Ascending aorta (tissue), 2 donors: ENCODE measurements at places on chromosomes 7 and 10. TPM values are rescaled to one million over a fixed set of nuclear protein-coding genes. Genes with fewer than 3 reads are reported as not detected.

GRCh38 chr7:140349144-140349771 lies 49.1 kb downstream of the SLC37A3 start:
- no peak for DNase-seq

DNA sequence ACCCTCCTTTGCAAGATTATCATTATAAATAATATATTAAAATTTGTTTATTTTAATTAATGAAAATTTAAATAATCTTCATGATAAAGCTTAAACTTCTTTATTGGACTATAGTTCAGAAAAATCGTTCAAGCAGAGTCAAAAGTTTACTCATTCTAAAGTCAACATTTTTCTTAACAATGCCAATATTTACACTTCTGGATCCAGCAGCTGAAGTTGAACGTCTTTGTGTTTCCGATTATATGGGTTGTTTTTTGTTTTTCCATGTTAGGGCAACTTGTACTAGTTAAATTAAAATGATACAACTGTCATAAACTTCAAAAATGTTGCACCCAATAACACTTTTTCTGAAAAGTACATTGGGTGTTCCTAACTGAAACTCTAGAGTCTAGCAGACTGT lies 43.8 kb downstream of the GRB10 start:
- no peak for DNase-seq

DNA sequence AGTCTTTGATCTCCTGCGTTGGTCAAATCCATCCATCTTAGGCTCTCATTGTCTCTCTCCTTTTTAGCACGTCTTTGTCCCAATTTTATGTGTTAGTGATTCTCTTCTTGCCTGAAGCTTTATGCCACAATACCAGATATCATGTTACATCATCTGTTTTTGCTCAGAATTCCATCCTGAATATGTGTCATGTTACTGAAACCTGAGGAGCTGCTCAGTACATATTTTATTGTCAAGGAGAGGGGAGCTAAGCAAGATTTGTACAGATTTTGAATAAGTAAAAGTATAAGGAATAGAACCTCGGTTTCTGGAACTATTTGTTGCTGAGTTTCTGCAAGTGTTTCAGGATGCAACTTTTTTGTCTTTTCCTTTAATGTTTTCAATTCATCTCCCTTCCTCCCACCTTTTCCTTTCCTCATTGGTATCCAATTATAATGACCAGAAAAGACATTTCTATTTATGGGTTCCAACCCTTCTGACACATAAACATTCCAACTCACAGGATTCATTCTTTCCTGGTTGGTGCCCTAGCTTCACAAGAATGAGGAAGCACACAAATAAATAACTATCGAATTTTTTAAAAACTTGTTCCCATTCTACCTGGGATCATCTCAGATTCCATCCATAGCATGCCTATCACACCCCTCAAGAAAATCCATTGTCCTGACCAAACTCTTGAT lies 291.8 kb downstream of the CRPPA start:
- DNase-seq = no peak

GRCh38 chr7:25963733-25964132 lies 188.3 kb upstream of the NFE2L3 start:
- DNase-seq = no peak

DNA sequence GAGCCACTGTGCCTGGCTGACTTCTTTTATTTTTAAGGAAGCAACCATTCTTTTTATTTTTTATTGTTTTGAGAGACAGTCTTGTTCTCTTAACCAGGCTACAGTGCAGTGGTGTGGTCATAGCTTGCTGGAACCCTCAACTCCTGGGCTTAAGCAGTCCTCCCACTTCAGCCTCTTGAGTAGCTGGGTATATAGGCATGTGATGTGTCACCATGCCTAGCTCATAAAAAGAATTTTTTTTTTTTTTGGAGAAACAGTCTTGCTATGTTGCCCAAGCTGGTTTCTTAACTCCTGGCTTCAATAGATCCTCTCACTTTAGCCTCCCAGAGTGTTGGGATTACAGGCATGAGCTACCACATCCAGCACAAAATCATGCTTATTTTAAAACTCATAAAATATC lies 5.8 kb downstream of the MCU start:
- DNase-seq = no peak

DNA sequence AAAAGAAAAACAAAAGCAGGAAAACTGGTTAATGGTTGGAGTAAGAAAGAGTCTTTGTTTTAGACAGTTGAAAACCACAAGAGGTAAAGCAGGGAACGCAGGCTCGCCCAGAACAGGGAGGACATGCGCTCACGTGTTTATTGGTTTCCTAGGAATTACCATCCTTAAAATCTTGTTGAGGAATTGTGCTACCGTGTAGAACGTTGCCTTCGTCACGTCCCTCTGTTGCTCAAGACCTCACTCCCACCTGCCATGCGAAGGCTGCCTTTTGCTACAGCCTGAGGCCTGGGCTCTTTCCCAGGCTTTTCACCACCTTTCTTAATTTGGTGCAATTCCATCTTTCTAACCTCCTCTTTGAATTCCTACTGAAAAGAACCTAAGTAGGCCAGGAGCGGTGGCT lies 61.6 kb upstream of the CAMK1D start:
- DNase-seq = no peak

GRCh38 chr10:98675902-98676301 lies 229.2 kb upstream of the HPS1 start:
- no peak for DNase-seq

- no peak for DNase-seq
Measured at GRCh38 chr7:148017126-148017525, 573.4 kb upstream of the C7orf33 start.

DMBT1 gene
- total RNA-seq = not detected

LRRD1 gene
- not detected for total RNA-seq

NKX1-2 gene
- not detected for total RNA-seq

RAMP3 gene
- 586 TPM for total RNA-seq
